Caco-2 (cell line): ENCODE measurements at places on chromosomes 3 and 15.
A peak's percentile ranks its signal among the peaks of the same experiment; 100 is the strongest.

DNA sequence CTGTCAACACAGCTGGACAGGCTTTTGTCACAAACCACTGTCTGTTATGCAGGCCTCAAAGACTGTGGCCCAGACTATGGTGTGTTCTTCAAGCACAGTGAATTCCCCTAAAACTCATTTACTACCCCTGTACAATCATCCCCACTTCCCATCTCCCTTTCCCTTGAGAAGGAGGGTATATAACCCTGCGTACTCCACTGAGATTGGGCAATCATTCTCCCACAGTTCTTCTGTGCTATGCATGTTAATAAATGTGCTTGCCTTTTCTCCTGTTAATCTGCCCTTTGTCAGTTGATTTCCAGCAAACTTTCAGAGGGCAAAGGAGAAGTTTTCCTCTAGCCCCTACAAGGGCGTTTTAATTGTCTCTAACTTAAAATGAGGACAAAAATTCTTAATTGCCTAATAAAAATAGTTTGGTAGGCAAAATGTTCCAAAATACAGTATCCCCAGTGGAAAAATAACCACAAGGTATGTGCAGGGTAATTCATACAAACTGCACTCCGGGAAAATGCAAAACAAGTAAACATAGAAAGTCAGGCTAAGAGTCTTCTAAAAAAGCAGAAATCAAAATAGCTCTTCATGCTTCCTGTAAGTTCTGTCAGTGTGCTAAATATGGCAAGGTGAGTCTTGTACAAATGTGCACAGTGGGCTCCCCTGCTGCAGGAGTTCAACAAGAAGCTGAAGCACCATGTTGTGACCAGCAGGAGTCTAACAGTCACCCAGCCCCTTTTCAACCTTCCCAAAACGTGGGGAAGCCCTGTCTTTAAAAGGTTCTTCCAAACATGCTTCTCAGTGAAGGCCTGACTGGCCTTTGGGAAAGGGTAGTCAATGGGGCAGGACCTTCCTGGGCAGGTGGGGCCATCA, 10.2 kb downstream of the ATP10A start:
- no peak for DNase-seq

GRCh38 chr15:40618023-40618422, 24.0 kb downstream of the KNL1 start:
- DNase-seq, result no peak

DNA sequence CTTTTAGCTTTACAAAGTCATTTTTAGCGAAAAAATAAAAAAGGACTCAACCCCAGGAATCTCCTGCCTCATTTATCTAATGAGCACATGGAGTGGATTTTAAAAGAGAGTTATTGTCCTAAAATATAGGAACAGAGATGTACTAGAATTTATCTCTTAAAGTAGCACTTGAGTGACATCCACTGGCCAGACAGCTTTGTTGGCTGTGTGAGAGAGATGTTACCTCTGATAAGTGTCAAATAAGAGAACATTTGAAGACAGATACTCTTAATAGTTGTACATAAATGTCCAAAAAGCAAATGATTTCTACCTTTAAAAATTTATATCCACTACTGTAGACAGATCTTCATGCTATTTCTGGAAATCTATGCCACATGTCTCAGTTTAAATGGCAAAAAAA, 12.3 kb upstream of the MFSD1 start:
- DNase-seq, result no peak

DNA sequence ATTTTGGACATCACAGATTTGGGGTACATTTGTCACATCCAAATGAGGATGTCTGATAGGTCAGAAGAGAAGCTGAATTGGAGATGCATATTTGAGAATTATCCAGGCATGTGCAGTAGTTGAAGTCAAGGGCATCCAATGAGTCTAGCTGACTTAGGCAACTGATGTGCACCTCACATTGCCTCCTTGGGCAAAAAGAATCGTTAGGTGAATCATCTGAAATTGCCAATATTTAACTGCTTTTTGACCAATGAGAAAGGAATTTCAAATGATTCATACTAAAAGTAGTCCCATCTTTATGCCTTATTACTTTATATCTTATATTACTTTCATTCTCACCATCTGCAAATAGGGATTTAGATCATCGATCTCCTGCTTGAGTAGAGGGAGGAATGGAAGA, 117.7 kb downstream of the CD47 start:
- DNase-seq, result no peak

DNA sequence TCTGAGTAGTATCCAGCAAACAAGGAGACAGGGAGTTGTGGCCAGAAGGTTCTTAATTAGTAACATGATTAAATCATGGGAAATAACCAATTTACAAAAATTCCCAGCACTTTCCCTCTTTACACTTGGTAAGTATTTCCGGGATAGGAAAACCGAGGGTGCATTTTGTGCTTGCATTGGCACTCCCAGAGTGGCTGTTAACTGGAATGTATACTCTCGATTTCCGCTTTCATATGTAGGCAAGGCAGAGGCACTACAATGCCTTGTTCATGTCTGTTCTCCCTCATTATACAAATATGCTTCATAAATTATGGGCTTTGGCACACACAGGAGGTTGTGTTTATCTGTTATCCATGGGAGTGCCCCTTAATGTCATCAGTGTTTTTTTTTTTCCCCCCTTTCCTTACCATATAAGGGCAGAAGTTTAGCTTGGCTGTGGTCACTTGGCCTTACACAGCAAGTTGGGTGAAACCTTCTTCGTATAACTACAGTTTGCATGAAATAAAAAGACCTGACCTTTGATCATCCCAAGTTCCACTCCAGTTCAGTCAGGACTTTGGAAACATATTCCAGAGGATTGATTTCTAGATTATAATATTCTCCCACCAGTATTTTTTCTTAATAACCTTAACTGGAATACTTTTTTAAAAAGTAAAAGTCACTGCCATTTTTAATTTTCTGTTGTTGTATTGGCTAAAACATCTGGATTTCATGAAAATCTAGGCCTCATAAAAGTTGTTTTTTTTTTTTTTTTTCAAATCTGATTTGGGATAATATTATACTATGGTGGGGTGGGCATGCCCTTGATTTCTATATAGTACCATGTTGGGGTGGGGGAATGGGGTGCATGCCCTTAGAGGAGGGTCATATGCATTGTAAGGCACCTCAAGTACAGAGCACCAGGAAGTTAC, 8.9 kb downstream of the TPM1 start:
- DNase-seq, result no peak

GRCh38 chr3:117856354-117856753, 1146.8 kb downstream of the TUSC7 start:
- no peak for DNase-seq

GRCh38 chr3:106309274-106309673, 440.5 kb upstream of the CBLB start:
- DNase-seq, result no peak

DNA sequence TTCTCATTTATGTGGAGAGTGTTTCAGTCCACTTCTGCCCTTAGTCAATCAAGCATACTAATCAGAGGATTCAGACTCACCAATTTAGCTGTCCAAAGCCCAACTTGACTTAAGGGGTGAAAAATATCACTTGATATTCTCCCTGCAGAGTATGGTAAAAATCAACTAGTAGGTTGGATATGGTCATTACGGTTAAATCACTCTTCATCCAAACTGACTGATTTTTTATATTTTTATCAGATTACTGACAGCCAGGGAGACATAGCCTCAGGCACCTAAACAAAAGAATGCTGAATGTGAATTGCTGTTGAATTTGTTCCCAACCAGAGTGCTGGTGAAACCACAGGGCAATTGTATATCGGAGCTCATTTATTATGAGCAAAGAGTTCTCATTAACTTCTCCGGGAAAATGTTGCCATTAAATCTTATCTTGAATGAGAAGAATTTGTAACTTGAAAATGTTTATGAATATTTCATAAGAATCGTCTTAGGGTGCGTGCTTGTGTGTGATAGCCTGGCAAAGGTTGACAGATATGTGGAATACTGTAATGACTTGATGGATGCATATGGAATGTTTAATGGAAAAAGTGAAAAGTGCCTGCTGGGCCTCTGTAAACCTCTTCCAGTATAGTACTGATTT, 411.2 kb downstream of the NAALADL2 start:
- DNase-seq, result no peak

DNA sequence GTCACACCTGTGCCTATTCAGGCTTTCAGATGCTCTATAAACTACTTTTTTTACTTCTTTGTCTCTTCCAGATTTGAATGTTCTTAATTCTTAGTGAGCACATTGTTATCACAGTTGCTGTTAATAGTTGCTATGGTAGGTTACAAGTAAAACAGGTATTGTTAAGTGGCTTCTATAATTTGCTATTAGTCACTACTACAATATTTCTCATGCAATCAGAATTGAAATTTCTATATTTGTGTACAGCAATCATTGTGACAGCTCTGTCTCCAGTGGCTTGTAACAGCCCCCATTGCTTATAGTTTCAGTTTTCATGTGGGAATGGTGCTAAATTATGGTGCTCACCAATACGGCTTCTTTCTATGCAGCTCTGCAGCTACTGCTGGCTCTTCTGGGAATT, 318.4 kb upstream of the GOLIM4 start:
- no peak for DNase-seq

GRCh38 chr15:100570735-100571313, 31.2 kb downstream of the LINS1 start:
- no peak for DNase-seq

- DNase-seq, result no peak
Observed at GRCh38 chr15:56608140-56608778, 125.0 kb downstream of the ZNF280D start.

- DNase-seq, result no peak
Observed at GRCh38 chr3:80898211-80898610, 863.2 kb downstream of the GBE1 start.

GRCh38 chr3:123336441-123336851, 112.4 kb downstream of the ADCY5 start:
- no peak for DNase-seq

GRCh38 chr3:187841560-187841959, 96.3 kb upstream of the BCL6 start:
- peak; percentile 38 for DNase-seq

GRCh38 chr3:123803521-123803920, 80.6 kb downstream of the MYLK start:
- DNase-seq, result no peak

- no peak for DNase-seq
Observed at GRCh38 chr3:192867645-192868044, 50.0 kb downstream of the MB21D2 start.

GRCh38 chr15:77510066-77511057, 89.7 kb downstream of the HMG20A start:
- no peak for DNase-seq

- DNase-seq, result no peak
Observed at GRCh38 chr3:52052831-52053306, 3.5 kb downstream of the DUSP7 start.

GRCh38 chr3:147422196-147422595, 13.0 kb downstream of the ZIC1 start:
- DNase-seq, result no peak

DNA sequence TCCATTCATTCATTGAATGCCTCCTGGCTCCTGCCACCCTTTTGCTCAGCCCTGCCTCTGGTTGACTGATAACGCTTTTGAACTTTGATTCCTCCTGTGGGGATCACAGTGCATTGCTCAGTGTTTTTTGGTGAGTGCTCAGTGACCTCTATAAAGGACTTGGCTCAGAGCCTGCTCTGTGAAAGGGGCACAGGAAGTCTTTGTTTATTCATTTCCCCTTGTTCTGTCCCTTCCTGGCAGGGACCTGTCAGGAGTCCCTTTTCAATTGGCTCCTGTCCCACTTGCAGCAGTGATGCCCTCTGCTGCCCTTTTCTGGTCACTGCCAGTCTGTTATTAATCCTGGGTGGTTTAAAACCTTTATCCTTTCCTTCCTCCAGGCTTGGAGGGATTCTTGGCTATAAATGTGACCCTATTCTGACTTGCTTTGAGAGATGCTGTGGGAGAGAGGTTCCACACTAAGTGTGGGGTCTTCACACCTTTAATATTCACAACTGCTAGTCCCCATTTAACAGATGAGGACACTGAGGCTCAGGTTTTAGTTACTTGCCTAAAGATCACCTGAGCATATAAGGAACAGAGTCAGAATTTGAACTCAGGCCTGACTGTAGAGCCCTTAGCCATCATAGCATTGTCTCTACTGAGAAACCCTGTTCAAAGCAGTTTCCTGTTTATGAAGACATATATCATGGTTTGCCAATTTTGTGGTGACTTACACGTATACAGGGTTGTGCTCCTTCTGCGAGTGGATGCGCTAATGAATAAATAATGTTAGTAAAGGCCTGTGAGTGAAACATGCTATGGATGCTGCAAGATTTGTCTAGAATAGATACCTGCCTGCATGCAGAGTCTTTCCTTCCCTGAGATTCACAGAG, 23.2 kb upstream of the TATDN2 start:
- DNase-seq, result peak; percentile 67

DNA sequence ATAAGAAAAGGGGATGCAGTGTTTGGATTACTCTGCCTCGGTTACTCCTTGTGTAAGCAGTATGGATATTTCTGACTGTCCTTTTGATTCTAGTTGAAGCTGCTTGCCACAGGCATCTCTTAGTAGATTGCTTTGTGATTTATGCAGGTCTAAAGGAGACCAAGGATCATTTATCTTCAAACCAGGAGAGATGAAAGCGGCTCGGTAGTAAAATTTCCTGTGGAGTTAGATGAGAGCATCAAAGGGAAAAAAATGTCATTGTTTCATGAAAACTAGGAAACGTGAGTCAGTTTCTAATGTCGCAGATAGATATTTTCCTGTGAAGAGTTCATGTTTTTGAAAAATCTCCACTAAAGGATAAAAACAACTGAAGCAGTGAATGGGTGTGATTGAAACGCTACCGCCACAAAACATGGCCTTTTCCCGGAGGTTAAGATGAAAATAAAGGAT, 254.0 kb upstream of the TBL1XR1 start:
- no peak for DNase-seq

GRCh38 chr15:26081758-26082220, 218.7 kb upstream of the ATP10A start:
- no peak for DNase-seq

DNA sequence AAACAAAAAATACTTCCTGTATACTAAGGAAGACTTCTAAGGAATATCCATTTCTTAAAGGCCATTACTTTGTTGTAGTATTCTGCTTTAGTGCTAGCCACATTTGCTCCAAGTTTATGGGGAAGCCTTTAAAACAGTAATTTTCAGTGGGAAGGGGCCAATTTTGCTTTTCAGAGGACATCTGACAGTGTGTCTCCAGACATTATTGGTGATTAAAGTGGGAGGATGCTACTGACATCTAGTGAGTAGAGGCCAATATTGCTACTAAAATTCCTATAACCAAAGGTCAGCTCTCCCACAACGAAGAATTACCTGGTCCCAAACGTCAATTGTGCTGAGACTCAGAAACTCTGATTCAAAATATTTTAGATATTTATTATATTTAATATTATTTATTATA, 24.8 kb downstream of the SLC28A2 start:
- DNase-seq, result peak; percentile 41

GRCh38 chr3:458124-458523, 261.6 kb downstream of the CHL1 start:
- DNase-seq, result no peak

GRCh38 chr3:713006-713621, 379.7 kb upstream of the CNTN6 start:
- DNase-seq, result no peak
